Skeletal muscle cell (primary cell): ENCODE measurements at places on chromosomes 7 and 10.

DNA sequence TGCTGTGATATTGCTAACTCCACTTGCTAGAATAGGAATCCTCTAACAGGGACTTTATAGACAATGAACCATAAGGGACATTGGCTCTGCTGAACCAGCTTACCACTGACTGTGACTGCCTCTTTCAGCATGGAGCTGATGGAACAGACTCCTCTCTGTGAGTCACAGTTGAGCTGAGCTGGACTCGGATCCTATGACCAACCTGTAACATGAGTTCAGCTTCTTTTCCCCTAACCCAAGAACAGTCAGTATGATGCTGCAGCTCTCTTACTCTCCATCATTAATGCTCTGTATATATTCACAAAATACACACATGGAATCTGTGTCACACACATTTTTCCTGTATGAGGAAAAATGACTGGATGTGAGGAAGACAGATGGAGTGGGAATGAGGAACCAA, 177.9 kb upstream of the BET1 start:
- DNase-seq = peak; percentile 87

DNA sequence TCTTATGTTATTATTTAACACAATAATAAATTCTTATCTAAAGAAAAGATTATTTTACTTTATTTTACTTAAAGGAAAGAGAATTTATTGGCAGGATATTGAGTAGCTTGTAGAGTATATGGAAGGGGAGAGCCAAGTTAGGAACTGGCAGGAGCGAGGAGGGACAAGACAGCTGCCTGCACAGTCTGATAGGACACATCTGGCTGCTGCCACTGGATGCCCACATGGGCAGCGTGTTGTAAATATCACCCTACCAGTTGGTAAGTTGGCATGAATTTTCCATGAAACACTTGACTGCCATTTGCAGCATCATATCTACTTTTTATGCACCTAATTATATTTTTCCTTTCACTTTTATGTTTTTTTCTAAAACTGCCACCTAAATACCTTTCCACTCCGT, 19.6 kb downstream of the SRI start:
- no peak for DNase-seq

DNA sequence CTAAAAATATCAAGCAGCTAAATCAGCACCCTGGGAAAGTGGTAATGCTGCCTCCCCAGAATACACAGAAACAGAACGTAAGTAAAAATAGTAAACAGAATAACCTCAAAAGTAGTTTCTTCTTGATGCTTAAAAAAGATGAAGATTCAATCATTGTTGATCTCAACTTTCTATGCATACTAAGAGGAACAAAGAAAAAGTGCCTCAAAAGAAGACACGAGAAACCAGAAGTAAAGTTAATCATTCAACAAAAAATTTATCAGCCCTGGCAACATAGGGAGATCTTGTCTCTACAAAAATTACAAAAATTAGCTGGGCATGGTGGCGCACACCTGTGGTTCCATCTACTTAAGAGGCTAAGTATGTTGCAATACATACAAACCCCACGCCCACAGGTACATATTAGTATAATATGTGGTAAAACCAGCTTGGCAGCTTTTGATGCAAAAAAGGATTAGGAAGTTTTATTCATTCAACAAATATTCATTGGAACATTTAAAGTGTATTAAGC, 153.7 kb downstream of the NRBF2 start:
- DNase-seq = no peak

GRCh38 chr7:71266912-71267311, 135.0 kb downstream of the GALNT17 start:
- DNase-seq = no peak

DNA sequence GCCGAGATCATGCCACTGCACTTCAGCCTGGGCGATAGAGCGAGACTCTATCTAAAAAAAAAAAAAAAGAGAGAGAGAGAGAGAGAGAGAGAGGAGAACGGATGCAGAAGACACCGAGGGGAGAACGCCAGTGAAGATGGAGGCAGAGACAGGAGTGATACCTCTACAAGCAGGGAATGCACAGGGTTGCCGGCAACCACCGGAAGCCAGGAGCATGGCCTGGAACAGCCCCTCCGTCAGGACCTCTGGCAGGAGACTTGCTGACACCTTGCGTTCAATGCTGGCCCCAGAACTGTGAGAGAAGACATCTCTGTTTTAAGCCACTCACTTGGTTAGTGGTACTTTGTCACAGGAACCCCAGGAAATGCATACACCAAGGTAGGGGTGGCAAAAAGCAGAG, 38.1 kb upstream of the DUSP5 start:
- no peak for DNase-seq

GRCh38 chr10:132554991-132555647, 17.5 kb downstream of the INPP5A start:
- no peak for DNase-seq

DNA sequence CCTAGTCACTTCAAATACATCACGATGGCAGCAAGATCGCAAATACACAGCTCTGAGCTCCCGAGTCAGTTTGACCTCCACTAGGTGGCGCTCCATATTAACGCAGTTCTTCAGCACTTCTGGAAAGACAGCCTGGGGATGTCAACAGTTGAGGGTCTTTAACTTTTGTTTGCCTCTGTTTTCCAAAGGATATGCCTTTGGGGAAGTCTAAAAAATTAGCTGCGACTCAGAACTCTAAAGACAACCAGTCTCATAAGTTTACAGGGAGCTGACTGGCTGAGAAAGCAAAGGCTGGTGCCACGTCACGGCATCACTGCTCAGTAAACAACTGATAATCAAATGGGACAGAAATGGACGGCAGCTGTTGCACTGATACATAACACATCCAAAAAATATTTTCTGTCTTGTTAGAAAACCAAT, 458.8 kb downstream of the SORCS1 start:
- peak; percentile 25 for DNase-seq

GRCh38 chr7:111568419-111568818, 6.1 kb upstream of the IMMP2L start:
- DNase-seq = no peak

- no peak for DNase-seq
Observed at GRCh38 chr7:151291206-151291605, 42.7 kb upstream of the SMARCD3 start.
